Stimulated activated CD4-positive, alpha-beta T cell treated with anti-CD3 and anti-CD28 coated beads, Interleukin-2, amount 100 ng/mL, for 48 hours (primary cell): ENCODE measurements at places on chromosomes 13 and 19.

GRCh38 chr19:33301900-33302174, 497 bp downstream of the CEBPA start:
- no peak for DNase-seq

DNA sequence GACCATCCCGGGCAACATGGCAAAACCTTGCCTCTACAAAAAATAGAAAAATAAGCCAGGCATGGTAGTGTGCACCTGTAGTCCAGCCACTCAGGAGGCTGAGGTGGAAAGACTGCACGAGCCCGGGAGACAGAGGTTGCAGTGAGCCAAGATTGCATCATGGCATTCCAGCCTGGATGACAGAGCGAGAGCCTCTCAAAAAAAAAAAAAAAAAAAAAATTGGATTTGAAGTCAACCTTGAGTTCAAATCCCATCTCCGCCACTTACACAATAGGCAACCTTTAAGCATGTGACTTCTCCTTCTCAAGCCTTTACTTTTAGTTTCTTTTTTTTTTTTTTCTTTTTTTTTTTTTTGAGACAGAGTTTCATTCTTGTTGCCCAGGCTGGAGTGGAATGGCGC, 12.0 kb downstream of the KASH5 start:
- DNase-seq, result no peak

DNA sequence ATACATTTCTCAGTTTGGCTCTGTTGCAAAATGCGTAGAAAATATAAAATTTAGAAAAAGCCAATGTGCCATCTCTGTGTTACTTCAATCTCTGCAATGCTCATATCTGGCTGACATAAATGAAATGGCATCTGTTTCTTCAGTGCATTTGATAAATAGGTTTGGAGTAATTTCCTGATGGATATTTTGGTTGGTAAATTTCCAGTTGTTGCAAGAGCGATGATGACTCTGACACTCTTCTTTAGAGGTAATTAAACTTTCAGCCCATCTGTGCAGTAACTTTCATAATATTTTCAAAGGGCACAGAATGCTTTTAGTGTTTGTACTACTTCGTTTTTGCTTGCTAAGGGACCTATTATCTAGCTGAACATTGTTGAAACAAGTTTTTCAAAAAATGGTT, 1286.4 kb downstream of the PCDH9 start:
- DNase-seq, result no peak

- no peak for DNase-seq
Observed at GRCh38 chr19:3543150-3544057, 4.4 kb downstream of the TEKTIP1 start.

DNA sequence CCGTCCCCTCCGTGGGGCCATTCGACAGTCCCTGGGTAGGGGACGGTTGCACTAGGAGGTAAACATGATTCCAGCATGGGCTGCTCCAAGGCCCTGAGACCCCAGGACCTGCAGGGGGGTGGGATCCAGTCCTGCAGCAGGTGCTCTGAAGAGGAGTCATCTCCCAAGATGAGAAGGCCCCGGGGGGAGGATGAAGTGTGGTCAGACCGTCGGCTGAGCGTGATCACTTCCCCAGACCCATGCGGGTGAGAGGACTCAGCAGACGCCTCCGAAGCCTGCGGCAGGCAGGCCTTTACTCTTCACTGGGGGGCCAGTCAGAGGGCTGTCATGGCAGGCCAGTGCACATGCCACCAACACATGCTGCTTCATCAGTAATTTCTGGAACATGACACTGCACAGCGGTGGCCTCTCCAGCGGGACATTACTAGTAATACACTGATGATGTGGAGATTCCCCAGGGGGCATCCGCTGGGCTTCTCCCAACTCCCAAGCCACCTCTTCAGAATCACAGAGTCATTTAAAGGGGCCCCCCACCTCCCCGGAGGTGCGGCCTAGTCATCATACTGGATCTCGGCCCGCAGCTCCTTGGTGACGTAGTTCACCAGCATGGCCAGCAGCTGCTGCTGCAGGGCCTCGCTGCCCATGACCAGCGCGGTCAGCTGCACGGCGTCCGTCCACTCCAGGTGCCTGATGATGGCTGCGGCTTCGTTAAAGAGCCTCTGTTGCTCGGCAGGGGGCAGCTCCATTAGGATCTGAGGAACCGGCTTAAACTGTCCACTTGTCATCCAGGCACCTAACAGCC, 12.7 kb downstream of the C19orf12 start:
- no peak for DNase-seq

DNA sequence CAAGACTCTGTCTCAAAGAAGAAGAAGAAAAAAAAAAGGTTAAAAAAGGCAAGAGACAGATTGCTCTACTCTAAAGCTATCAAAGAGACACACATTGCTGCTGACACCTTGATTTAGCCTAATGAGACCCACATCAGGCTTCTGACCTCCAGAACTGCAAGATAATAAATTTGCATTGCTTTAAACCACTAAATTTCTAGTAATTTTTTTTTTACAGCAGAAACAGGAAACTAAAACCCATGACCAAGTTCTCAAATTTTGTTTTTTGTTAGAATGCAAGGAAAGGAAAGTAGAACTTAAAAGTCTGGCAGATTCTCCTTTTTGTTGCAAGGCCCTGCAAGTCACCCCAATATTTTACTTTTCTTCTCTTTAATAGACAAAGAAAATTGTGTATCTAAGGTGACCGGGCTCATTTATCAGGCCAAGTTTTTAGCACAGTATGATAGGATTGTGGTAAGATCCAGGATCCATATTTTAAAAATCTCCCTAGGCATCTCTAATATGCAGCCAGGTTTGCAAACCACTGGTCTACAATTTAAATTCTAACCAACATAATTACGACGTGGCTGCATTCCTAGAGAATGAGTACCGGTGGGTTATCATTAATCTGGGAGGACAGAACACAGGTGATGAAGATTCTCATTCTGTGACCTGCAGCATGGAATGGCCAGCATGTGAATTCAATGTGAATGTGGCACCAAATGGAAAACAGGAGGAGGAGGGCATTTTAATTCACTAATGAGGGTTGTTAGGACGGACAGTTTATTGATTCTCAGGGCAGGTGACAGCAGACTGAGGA, 56.7 kb upstream of the MED4 start:
- DNase-seq, result no peak

DNA sequence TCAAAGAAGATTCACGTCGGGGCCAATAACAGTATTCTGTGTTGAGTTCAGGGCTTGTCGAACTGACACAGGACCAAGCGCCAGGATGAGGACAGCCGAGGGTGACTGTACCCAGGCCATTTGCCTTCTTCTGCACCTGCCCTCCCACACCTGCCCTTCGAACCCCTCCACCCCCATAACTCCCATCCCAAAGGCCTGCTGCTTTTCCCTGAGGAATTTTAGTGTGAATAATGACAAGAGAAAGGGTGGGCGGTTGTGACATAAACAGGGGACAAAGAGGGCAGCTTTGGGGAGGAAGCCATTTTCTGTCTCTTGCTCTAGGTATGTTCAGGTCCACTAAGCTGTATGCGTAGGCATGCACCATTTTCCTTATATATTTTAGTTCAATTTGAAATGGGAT, 26.1 kb downstream of the GJA3 start:
- no peak for DNase-seq

GRCh38 chr19:48738557-48739403, 1.6 kb downstream of the RASIP1 start:
- DNase-seq, result peak; percentile 99

DNA sequence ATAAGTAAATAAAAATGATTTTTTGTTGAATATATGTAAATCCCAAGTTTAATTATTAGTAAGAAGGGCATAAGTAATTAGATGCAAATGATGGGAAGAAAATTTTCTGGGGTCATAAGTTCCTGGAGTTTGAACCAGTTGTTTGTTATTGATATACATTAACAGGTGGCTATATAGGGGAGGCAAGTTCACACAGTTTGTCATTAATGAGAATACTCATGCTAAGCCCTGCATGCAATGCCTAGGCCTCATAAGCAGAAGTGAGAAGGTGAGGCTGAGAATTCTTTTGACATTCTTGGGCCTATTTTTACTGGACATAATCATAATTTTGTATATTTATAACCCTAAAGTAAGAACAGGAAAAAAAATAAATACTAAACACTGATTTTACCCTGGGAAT, 1210.7 kb upstream of the PCDH9 start:
- no peak for DNase-seq

DNA sequence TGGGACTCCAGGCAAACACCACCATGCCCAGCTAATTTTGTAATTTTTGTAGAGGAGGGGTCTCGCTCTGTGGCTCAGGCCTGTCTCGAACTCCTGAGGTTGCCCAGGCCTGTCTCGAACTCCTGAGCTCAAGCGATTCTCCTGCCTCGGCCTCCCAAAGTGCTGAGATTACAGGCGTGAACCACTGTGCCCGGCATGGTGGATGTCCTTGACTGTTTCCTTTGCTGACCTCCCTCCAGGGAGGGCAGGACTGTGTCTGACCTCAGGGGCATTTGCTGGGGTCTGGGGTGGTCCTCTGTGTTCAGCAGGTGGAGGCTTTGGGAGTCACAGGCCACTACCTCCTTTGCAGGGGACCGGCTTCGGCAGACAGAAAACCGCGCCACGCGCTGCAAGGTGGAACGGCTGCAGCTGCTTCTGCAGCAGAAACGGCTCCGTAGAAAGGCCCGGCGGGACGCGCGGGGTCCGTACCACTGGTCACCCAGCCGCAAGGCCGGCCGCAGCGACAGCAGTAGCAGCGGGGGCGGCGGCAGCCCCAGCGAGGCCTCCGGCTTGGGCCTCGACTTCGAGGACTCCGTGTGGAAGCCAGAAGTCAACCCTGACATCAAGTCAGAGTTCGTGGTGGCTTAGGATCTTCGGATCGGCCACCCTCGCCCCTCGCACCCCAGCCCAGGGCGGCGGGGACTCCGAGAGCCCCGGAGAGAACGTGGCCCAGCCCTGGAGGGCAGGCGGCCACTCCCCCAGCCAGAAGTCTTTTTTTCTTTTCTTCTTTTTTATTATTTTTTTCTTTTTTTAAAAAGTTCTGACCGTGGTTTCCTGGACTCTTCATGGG, 8.5 kb downstream of the MIDN start:
- no peak for DNase-seq

DNA sequence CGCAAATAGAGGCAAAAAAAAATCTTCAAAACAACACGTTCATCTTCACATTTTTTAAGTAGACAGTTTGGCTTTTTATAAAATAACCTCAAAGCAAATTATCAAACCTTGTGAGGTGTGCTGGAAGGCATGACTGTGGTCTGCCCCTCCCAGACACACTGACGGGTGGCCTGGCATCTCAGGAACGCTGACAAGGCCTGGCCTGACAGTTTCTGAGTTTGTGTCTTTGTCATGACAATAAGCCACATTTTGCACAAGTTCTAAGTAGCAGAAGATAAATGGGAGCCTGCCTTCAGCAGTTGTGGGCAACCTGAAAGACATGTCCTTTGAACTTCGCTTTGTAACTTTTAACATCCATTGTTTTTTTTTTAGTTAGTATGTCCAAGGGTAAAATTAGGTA, 38.5 kb downstream of the SOX21 start:
- no peak for DNase-seq

GRCh38 chr19:32172566-32173160, 172.7 kb upstream of the ZNF507 start:
- no peak for DNase-seq

- DNase-seq, result no peak
Observed at GRCh38 chr19:5407356-5407755, 47.9 kb upstream of the ZNRF4 start.

- DNase-seq, result no peak
Observed at GRCh38 chr19:18386543-18387271, 749 bp downstream of the GDF15 start.

- DNase-seq, result no peak
Observed at GRCh38 chr13:50766013-50766412, 77.5 kb downstream of the DLEU7 start.

GRCh38 chr13:99477493-99477892, 23.8 kb upstream of the TM9SF2 start:
- no peak for DNase-seq

DNA sequence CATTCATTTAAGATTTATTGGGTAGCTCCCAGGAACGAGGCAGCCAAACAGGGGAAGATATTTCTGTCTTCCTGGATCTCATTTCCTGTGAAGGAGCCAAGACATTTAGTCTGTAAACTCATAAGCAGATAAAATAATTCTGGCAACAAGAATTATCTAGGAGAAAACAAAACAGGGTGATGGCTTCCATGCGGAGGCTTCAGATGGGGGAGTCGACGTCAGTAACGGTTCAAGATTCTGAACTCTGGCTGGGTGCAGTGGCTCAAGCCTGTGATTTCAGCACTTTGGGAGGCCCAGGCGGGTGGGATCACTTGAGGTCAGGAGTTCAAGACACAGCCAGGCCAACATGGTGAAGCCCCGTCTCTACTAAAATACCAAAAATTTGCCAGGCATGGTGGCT, 1.3 kb downstream of the GNA15 start:
- DNase-seq, result no peak

GRCh38 chr13:78060966-78061365, 142.3 kb upstream of the EDNRB start:
- no peak for DNase-seq

- no peak for DNase-seq
Observed at GRCh38 chr13:93260591-93260990, 34.0 kb downstream of the GPC6 start.

DNA sequence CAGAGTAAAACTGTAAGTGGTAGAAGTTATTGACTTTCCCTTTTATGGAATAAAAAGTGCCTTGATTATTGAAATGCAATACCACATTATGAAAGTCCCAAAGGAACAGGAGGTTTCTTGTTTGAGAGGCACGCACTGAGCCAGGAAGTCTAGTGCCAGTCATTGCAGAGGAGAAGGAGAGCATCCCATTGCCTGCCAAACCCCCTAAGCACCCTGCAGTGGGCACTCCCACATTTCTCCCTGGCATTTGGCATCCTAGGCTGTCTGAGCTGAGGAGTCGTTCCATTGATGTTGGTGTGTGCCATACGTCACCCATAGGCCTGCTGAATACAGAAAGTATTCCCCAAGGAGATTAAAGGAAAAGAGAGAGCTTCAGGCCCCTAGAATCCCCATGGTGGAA, 85.7 kb upstream of the MBNL2 start:
- DNase-seq, result no peak

GRCh38 chr19:47274071-47274890, at the start of gene INAFM1:
TSS of gene INAFM1 (plus strand) at chr19:47274885. CDS start at chr19:47274920, 35 bp downstream.
- DNase-seq, result peak; percentile 100

DNA sequence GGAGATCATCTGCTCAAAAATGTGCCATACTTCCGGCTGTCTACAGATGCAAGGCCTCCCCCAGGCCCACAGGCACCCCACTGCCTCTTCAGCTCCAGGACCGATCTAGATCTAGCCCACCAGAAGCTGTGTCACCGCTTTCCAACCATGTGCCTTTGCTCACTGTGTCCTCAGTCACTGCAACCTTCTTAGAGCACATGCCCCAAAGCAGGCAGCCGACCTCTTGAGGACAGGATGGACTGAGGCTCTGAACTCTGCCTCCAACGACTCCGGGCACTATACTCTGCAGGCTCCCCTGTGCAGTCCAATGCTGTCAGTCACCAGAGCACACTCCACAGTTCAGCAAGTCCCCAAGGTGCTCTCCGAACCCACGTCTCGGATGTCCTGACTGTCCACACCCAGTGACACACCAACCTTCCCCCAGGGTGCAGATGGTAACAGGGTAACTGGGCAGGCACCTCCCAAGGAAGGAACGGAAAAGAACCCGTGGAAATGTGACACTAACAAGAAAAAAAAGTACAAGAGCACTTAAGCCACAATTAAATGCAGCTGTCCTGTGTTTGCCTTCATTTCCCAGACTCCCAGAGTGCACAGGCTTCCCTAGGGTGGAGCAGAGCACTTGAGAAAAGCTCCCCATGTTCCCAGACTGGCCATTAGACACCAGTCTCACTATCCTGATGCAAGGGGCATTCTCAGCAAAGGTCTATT, 4.8 kb downstream of the STK24 start:
- no peak for DNase-seq
